T-cell (primary cell): ENCODE measurements at places on chromosomes 7 and 10. TPM values are rescaled to one million over a fixed set of nuclear protein-coding genes. Genes with fewer than 3 reads are reported as not detected.

GRCh38 chr7:140595468-140596092 lies 45.0 kb downstream of the DENND2A start:
- no peaks in the 10 kb centered on the region for H3K36me3 ChIP-seq
- no peak overlapping the region for H3K27ac ChIP-seq
- H3K4me1 ChIP-seq, result no peaks in the 10 kb centered on the region
- no peaks in the 10 kb centered on the region for H3K27me3 ChIP-seq
- no peak for DNase-seq
- H3K4me3 ChIP-seq, result no peak overlapping the region

GRCh38 chr10:101063050-101063525 lies 1.3 kb downstream of the KAZALD1 start:
- H3K36me3 ChIP-seq, result no peaks in the 10 kb centered on the region
- peaks cover 56% of the 10 kb centered on the region for H3K4me1 ChIP-seq
- no peak for DNase-seq
- H3K27ac ChIP-seq, result no peak overlapping the region
- peak overlapping the region; percentile 99 for H3K4me3 ChIP-seq

GRCh38 chr7:137151041-137151689 lies 192.4 kb downstream of the PTN start:
- no peak for DNase-seq
- H3K4me3 ChIP-seq, result no peak overlapping the region
- no peaks in the 10 kb centered on the region for H3K4me1 ChIP-seq
- no peak overlapping the region for H3K27ac ChIP-seq
- H3K36me3 ChIP-seq, result no peaks in the 10 kb centered on the region
- H3K27me3 ChIP-seq, result no peaks in the 10 kb centered on the region

GRCh38 chr10:73529089-73529832 lies 33.4 kb upstream of the PPP3CB start:
- no peaks in the 10 kb centered on the region for H3K36me3 ChIP-seq
- H3K27me3 ChIP-seq, result no peaks in the 10 kb centered on the region
- no peak overlapping the region for H3K27ac ChIP-seq
- peak; percentile 51 for DNase-seq
- no peak overlapping the region for H3K4me3 ChIP-seq

DNA sequence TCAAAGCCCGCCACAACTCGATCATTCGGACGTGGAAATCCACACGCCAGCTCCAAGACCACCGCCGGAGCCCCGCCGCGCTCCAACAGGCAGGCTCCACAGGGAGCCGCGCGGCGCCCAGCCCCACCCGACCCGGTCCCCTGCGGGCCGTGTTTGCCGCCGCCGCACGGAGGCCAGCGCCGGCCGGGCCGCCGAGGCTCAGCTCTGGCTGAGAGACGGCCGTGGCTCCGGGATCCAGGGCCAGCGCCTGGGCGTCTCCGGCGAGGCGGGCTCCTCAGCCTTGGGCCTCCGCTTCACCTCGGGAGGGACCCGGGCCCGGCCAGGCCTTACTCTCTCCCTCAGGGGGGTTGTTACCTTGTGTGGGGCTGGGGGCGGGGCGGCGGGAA lies 333 bp downstream of the SMNDC1 start:
- no peaks in the 10 kb centered on the region for H3K36me3 ChIP-seq
- peaks cover 36% of the 10 kb centered on the region for H3K4me1 ChIP-seq
- no peak for DNase-seq
- no peaks in the 10 kb centered on the region for H3K27me3 ChIP-seq
- H3K4me3 ChIP-seq, result peak overlapping the region; percentile 74
- H3K27ac ChIP-seq, result peak overlapping the region; percentile 83

DNA sequence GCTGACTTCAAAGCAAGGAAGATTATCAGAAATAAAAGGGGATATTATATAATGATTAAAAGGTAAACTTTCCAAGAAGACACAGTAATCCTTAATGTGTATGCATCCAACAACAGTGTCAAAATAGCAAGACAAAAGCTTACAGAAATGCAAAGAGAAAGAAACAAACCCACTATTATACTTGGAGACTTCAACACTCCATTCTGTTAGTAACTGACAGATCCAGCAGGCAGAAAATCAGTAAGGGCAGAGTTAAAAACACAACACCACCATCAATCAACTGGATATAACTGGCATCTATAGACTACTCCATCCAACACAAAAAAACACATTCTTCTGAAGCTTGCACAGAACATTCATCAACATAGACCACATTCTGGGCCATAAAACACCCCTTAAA lies 103.8 kb downstream of the OR13A1 start:
- H3K36me3 ChIP-seq, result no peaks in the 10 kb centered on the region
- H3K4me3 ChIP-seq, result no peak overlapping the region
- no peak overlapping the region for H3K27ac ChIP-seq
- H3K4me1 ChIP-seq, result no peaks in the 10 kb centered on the region

DNA sequence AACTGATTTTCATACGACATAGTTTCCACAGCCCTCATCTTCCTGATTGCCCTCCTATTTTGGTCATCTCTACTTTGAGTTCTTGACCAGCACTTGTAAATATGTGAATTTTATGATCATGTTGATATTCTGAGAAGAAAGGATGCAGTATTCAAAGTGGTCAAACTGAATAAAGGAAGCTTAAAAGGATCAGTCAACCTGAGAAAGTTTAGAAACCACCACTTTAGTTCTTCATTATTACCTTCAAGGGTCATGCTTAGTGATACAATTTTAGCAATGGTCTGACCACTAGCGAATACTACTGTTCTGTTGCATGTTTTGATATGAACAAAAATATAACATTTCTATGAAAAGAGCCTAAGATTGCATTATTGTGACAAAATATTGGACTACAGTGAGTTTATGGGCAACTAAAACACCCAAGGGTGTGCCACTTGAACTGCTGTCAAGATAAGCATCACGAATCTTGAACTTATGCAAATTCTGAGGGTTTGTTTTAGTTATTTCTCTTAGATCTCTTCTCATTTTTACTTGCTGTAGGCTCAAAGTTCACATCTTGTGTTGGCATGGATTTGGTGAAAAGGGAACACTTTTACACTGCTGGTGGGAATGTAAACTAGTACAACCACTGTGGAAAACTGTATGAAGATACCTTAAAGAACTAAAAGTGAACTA lies 247.7 kb downstream of the IPMK start:
- H3K4me3 ChIP-seq, result no peak overlapping the region
- no peaks in the 10 kb centered on the region for H3K4me1 ChIP-seq
- DNase-seq, result no peak
- no peaks in the 10 kb centered on the region for H3K27me3 ChIP-seq
- H3K36me3 ChIP-seq, result no peaks in the 10 kb centered on the region
- no peak overlapping the region for H3K27ac ChIP-seq

DNA sequence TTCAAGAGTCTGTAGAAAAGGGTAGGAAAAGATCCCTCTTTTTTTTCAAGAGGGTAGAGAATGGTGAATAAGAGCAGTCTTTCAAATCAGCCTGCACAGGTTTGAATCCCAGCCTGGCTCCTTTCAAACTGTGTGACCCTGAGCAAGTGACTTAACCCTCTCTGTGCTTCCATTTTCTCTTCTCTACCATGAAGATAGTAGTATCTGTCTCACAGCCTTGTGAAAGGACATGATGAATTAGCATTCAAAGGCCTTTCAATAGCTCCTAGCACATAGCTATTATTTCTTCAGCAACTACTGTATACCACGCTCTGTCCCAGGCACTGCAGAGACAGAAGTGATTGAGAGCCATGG lies 25.4 kb downstream of the LEP start:
- H3K36me3 ChIP-seq, result no peaks in the 10 kb centered on the region
- H3K4me1 ChIP-seq, result no peaks in the 10 kb centered on the region
- H3K27ac ChIP-seq, result no peak overlapping the region
- DNase-seq, result no peak
- H3K4me3 ChIP-seq, result no peak overlapping the region

DNA sequence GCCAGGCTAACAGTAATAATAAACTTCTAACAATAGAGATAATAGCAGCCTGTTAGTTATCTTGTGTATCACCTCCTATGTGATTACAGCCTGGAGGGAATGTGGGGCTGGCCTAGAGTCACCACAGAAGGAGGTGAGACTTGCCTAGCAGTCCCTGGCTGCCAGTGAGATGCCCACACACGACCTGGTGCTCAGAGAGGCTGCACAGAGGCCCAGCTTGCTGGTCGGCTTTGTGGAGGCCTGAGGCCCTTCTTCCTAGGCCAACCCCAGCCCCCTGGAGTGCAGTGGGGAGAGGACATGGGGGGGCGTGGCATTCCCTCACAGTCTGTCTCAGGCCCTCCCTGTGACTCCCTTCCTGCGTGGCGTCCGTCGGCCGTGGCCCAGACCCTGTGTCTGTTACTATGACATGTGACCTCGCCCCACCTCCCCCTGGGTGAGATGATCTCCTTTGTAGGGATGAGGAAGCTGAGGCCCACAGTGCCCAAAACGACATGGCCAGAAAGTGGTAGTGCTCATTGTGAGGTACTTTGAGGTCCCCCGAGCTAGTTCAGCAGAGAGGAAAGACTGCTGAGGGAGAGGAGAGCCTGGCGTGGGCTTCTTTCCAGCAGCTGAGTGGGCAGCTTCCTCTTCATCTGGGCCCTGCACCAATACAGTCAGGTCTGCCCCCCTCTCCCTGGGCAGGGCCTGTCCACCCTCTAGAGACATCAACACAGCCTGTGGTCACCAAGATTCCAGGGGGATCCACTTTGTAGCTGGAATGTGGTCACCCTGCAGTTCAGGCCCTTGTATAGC lies 29.7 kb downstream of the UNC5B start:
- no peak overlapping the region for H3K27ac ChIP-seq
- no peaks in the 10 kb centered on the region for H3K27me3 ChIP-seq
- H3K4me3 ChIP-seq, result no peak overlapping the region
- no peaks in the 10 kb centered on the region for H3K4me1 ChIP-seq

DNA sequence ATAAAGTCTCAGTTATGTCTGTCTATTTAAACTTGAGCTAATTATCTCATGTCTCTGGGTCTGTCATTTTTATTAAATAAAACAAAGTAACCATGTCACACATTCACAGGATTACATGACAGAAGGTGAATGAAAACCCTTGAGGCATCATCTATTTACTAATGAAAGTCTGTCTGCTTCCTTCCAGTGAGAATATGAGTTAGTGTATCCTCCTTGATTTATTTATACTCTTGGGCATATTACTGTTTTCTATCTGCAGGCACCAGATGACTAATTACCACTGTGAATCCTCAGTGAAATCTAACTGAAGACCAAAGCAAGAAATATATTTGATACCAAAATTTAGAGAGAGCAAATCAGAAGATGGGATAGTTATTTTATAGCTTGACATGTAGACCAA lies 163.7 kb downstream of the CDC14C start:
- no peaks in the 10 kb centered on the region for H3K4me1 ChIP-seq
- no peak for DNase-seq
- no peak overlapping the region for H3K27ac ChIP-seq

DNA sequence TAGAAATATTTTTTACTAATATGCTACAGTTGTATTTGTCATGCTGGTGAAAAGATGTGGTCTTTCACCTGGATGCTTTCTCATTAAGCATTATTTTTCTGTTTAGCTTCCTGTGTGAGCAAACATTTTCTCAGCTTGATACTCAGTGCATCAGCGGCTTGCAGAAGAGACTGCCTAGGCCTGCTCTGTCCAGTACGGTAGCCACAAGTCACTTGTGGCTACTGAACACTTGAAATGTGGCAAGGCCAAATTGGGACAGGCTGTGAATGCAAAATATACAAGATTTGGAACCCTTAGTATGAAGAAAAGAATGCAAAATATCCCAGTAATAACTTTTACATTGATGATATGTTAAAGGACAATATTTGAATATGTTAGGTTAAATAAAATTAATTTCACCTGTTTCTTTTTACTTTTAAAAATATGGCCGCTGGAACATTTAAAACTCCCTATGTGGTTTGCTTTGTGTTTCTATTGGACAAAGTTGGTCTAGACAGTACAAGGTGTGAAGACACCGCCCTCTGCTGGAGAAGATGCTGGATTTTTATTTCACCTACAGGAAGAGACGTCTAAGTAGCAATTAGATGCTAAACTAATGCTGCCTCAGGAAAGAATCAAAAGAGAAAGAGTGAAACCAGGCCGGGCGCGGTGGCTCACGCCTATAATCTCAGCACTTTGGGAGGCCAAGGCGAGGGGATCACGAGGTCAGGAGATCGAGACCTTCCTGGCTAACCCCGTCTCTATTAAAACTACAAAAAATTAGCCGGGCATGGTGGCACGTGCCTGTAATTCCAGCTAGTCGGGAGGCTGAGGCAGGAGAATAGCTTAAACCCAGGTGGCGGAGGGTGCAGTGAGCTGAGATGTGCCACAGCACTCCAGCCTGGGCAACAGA lies 5.3 kb downstream of the SRGN start:
- peak; percentile 70 for DNase-seq
- peaks cover 31% of the 10 kb centered on the region for H3K4me1 ChIP-seq
- H3K4me3 ChIP-seq, result no peak overlapping the region

DNA sequence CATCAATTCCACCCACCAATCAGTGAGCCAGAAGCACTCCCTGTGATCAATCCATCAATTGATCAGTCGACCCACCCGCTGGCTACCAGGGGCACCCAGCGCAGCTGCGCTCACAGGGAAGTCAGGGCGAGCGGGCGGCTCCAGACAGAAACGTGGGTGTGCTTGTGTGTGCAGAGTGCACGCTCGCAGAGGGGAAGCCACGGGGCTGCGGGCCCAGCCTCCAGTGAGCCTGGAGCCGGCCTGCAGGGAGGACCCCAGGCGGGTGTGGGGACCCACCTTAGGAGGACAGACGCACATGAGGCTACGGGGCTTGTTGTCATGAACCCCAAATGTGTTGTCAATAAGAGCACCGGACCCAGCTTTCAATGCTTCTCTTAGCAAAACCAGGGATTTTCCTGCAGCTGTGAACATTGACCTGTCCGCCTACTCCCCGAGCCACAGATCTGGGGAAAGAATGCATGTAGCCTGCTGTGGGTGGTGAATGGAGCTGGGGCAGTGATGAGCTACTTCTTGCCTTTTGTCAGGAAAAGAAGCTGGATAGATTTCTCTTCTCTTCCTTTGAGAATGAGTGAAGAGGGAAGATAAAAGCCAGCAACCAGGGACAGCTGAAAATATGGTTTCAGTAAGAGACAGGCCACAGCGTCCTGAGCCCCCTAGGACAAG lies 497.8 kb downstream of the DNAJB6 start:
- DNase-seq, result no peak
- no peak overlapping the region for H3K27ac ChIP-seq
- no peaks in the 10 kb centered on the region for H3K36me3 ChIP-seq

GRCh38 chr10:32964270-32964669 lies 6.2 kb upstream of the ITGB1 start:
- H3K36me3 ChIP-seq, result no peaks in the 10 kb centered on the region
- no peak for DNase-seq
- H3K4me1 ChIP-seq, result no peaks in the 10 kb centered on the region
- H3K27ac ChIP-seq, result no peak overlapping the region

GRCh38 chr7:112001091-112001826 lies 204.9 kb downstream of the DOCK4 start:
- no peaks in the 10 kb centered on the region for H3K27me3 ChIP-seq
- H3K4me1 ChIP-seq, result no peaks in the 10 kb centered on the region
- no peak overlapping the region for H3K27ac ChIP-seq

GRCh38 chr7:121609208-121609607 lies 213.1 kb upstream of the FAM3C start:
- H3K27ac ChIP-seq, result no peak overlapping the region
- DNase-seq, result no peak

The IRF5 gene
- total RNA-seq, result 6.6 TPM

The CLEC2L gene
- not detected for total RNA-seq

The PRLHR gene
- not detected for total RNA-seq

The C10orf105 gene
- total RNA-seq, result 0.15 TPM

The AKR1C4 gene
- not detected for total RNA-seq

The NHLRC2 gene
- 9.5 TPM for total RNA-seq

The IL15RA gene
- total RNA-seq, result 10.1 TPM

The ANKRD1 gene
- not detected for total RNA-seq

The DLX5 gene
- not detected for total RNA-seq
